Stomach (tissue), 19 donors: ENCODE measurements at places on chromosomes 1 and 21. TPM values are rescaled to one million over a fixed set of nuclear protein-coding genes. Genes with fewer than 3 reads are reported as not detected.

DNA sequence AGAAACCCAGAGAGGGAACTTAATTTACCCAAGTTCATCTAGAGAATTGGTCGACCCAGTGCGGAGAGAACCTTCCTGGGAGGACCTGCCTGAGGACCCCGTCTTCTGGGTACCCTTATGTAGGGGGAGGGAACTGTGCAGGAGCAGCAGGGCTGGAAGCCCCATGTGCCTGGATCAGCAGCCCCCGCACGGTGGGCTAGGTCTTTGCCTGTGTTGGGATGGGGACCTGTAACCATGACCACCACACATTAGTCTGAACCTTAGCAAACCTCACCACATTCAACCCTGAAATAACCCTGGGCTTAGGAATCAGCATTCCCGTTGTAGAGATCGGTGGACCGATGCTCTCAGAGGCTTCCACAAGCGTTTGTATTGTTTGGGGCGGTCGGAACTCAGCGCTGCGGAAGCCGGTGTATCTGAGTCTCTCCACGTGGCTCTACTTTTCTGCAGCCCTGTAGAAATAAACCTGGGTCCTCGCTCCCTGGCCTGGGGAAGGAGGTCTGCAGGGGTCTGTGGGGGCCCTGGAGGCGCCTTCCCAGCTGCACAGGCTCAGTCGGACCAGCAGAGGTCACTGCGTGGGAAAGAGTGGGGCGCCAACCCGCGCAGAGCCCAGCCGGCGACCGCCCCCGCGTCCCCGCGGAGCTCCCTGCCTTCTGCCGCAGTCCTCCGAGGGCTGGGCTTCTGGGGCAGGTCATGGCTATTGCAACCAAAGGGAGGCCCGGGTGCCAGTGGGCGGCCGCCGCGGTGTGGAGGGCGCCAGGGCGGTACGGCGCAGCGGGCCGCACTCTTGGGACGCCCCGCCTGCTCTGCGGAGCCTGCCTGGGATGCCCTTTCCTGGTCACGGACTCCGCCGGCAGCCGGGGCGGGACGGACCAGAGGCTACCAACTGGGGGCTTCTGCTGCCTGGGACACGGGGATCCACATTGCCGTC, 36.2 kb upstream of the KCNA10 start:
- DNase-seq: peak; percentile 53
- H3K4me1 ChIP-seq: peaks cover 13% of the 10 kb centered on the region
- H3K27ac ChIP-seq: no peak overlapping the region

GRCh38 chr1:5343256-5344020, 648.8 kb downstream of the NPHP4 start:
- H3K4me3 ChIP-seq: no peak overlapping the region
- no peak overlapping the region for H3K27ac ChIP-seq
- H3K36me3 ChIP-seq: no peaks in the 10 kb centered on the region

LCA5L gene
- 1.8 TPM for total RNA-seq

- peaks cover 10% of the 10 kb centered on the region for H3K4me1 ChIP-seq
- no peak overlapping the region for H3K4me3 ChIP-seq
- no peaks in the 10 kb centered on the region for H3K27me3 ChIP-seq
- no peak overlapping the region for H3K27ac ChIP-seq
Observed at GRCh38 chr1:15902882-15903281, 55.4 kb downstream of the SPEN start.

- H3K4me1 ChIP-seq: no peaks in the 10 kb centered on the region
- no peaks in the 10 kb centered on the region for H3K36me3 ChIP-seq
- DNase-seq: no peak
- H3K27ac ChIP-seq: no peak overlapping the region
- no peak overlapping the region for H3K4me3 ChIP-seq
- no peaks in the 10 kb centered on the region for H3K27me3 ChIP-seq
Observed at GRCh38 chr1:101051688-101052638, 26.4 kb upstream of the DPH5 start.

DNA sequence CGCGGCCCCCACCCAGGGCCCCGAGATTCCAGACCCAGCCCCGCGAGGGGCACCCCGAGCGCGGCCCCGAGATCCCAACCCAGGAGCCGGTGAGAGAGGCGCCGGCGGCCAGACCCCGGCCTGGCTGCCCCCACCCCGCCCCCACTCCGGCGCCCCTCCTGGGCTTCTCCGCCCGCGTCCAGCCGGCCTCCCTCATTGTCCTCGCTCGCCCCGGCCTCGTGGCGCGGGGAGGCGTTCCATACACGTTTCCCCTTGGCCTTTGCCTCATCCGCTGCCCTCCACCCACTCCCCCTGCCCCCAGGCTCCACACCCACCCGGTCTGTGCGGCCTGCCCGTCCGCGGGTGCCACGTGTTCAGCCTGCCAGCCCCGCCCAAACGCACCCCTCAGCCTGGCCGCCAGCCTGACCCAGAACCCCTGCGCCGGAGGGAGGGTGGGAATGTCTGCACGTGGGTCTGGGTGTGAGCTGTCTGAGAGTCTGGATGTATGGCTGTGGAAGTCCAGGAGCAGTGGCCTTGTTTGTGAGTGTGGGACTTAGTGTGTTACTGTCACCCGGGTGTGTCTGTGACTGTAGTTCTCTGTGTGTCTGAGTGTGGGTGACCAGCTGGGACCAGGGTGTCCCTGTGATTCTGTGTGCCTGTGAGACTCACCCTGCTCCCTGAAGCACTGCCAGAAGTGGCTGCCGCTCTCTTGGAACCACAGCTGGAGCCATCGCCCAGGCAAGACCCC, 681 bp downstream of the B4GALT2 start:
- H3K36me3 ChIP-seq: peaks cover 40% of the 10 kb centered on the region
- DNase-seq: peak; percentile 86
- H3K4me1 ChIP-seq: peaks cover 61% of the 10 kb centered on the region
- peak overlapping the region; percentile 93 for H3K4me3 ChIP-seq

- peak overlapping the region; percentile 66 for H3K27ac ChIP-seq
- H3K4me1 ChIP-seq: peaks cover 14% of the 10 kb centered on the region
- H3K4me3 ChIP-seq: no peak overlapping the region
- peak; percentile 75 for DNase-seq
Observed at GRCh38 chr21:43196826-43197225, 28.0 kb downstream of the CRYAA start.

DNA sequence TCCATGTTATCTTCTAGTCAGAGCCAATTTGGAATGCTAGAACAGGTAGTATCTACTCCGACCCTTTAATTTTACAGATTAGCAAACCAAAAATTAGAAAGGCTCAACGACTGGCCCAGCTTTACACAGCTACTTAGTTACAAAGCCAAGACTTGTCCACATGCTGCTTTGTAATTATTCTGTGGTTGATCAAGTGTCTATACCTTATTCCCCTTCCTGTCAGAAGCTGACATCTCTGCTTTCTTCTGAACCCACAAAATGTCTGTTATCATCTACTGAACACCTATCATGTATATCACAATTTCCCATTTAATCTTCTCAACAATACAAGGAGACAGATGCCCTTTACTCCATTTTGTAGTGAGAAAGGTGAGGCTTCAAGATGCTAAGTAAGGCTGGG, 15.6 kb downstream of the TGFBR3 start:
- H3K27ac ChIP-seq: no peak overlapping the region
- no peak for DNase-seq
- peaks cover 31% of the 10 kb centered on the region for H3K4me1 ChIP-seq
- no peaks in the 10 kb centered on the region for H3K36me3 ChIP-seq

TRABD2B gene
- 1.3 TPM for total RNA-seq

DNA sequence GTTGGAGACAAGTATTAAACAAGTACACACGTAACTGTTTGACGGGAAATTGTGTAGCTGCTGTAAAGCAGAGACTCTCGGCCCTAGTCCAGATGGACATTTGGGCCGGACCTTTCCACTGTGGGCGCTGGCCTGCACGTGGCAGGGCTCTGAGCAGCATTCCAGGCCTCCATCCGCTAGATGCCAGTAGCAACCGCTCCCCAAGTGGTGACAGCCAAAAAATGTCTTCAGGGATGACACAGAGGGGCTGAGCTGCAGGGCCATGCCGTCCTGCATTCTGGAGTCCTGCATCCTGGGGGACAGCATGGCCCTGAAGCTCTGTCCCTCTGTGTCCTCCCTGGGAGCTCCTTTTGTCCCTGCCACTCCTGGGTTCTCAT, 24.8 kb downstream of the A3GALT2 start:
- H3K27ac ChIP-seq: no peak overlapping the region
- no peaks in the 10 kb centered on the region for H3K27me3 ChIP-seq
- H3K4me3 ChIP-seq: no peak overlapping the region
- H3K36me3 ChIP-seq: peaks cover 67% of the 10 kb centered on the region

NRDC gene
- total RNA-seq: 93.0 TPM

- H3K36me3 ChIP-seq: peaks cover 64% of the 10 kb centered on the region
- H3K27me3 ChIP-seq: no peaks in the 10 kb centered on the region
- no peak for DNase-seq
Observed at GRCh38 chr1:88800382-88801051, 90.8 kb downstream of the GTF2B start.

DNA sequence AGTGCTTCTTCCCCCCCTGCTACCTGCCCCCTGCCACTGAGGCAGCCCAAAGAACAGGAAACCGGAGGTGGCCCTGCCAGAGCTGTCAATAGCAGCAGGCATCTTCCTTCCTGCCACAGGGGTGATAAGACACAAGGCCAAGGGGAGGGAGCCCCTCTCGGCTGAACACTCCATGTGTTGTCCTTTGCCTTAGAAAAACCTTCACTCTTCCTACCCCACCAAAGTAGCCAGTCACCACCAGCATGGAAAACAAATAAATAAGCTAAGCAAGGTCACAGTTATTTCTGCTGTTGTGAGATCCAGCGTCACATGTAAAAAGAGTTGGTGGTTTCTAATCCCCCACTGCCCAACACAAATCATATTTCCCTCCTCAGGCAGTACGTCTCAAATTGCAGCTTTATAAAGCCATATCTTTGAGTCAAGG, 104.8 kb upstream of the DPT start:
- no peak for DNase-seq
- H3K27ac ChIP-seq: peak overlapping the region; percentile 57
- peaks cover 32% of the 10 kb centered on the region for H3K4me1 ChIP-seq
- no peak overlapping the region for H3K4me3 ChIP-seq
- H3K36me3 ChIP-seq: no peaks in the 10 kb centered on the region

GRCh38 chr1:198064181-198064580, 92.6 kb upstream of the NEK7 start:
- H3K4me3 ChIP-seq: no peak overlapping the region
- no peak for DNase-seq
- H3K4me1 ChIP-seq: no peaks in the 10 kb centered on the region
- H3K27ac ChIP-seq: no peak overlapping the region

KRTAP10-10 gene
- total RNA-seq: not detected

GRCh38 chr1:206892351-206892984, 4.8 kb upstream of the IL24 start:
- H3K4me1 ChIP-seq: peaks cover 14% of the 10 kb centered on the region
- no peak for DNase-seq
- no peak overlapping the region for H3K4me3 ChIP-seq
- no peaks in the 10 kb centered on the region for H3K36me3 ChIP-seq
- no peak overlapping the region for H3K27ac ChIP-seq

OPTC gene
- not detected for total RNA-seq

GRCh38 chr21:37452227-37452626, 85.7 kb downstream of the DYRK1A start:
- DNase-seq: peak; percentile 74
- no peak overlapping the region for H3K4me3 ChIP-seq
- no peaks in the 10 kb centered on the region for H3K27me3 ChIP-seq

GRCh38 chr1:37561133-37562132, 4.7 kb downstream of the DNALI1 start:
- peaks cover 69% of the 10 kb centered on the region for H3K36me3 ChIP-seq
- H3K27me3 ChIP-seq: no peaks in the 10 kb centered on the region
- H3K27ac ChIP-seq: no peak overlapping the region

GPR3 gene
- total RNA-seq: not detected

DNA sequence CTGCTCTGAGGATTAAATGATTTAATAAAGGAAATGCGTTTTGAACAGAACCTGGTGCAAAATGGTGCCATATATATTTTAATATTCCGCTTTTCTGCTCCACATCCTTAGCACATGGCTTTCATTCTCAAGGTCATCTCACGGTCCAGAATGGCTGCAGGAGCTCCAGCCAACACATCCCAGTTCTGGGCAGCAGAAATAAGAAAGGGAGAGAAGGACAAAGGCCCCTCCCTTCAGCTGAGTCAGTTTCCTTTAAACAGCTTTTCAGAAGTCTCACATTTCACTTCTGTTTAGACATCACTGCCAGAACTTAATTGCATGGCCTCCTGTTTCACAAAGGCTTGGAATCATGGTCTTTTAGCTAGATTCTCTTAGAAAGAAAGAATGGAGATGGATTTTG, 75.2 kb upstream of the LRRN2 start:
- H3K4me1 ChIP-seq: peaks cover 9% of the 10 kb centered on the region
- H3K4me3 ChIP-seq: no peak overlapping the region
- no peak overlapping the region for H3K27ac ChIP-seq
- no peaks in the 10 kb centered on the region for H3K27me3 ChIP-seq

OLIG2 gene
- total RNA-seq: not detected

- peaks cover 22% of the 10 kb centered on the region for H3K4me1 ChIP-seq
- H3K4me3 ChIP-seq: no peak overlapping the region
- H3K27ac ChIP-seq: no peak overlapping the region
- DNase-seq: peak; percentile 40
- no peaks in the 10 kb centered on the region for H3K36me3 ChIP-seq
- H3K27me3 ChIP-seq: no peaks in the 10 kb centered on the region
Observed at GRCh38 chr1:118118469-118118868, 66.6 kb downstream of the SPAG17 start.

BATF3 gene
- total RNA-seq: not detected

GRCh38 chr1:207840380-207840779, 70.5 kb downstream of the CD34 start:
- H3K27me3 ChIP-seq: no peaks in the 10 kb centered on the region
- H3K4me1 ChIP-seq: peaks cover 44% of the 10 kb centered on the region
- no peak overlapping the region for H3K4me3 ChIP-seq
- no peak overlapping the region for H3K27ac ChIP-seq
- H3K36me3 ChIP-seq: peaks cover 30% of the 10 kb centered on the region

KIAA1614 gene
- total RNA-seq: 2.2 TPM

GRCh38 chr1:186740324-186740723, 60.1 kb upstream of the PTGS2 start:
- no peak overlapping the region for H3K27ac ChIP-seq
- H3K27me3 ChIP-seq: no peaks in the 10 kb centered on the region
- H3K36me3 ChIP-seq: no peaks in the 10 kb centered on the region
- H3K4me3 ChIP-seq: no peak overlapping the region

DNA sequence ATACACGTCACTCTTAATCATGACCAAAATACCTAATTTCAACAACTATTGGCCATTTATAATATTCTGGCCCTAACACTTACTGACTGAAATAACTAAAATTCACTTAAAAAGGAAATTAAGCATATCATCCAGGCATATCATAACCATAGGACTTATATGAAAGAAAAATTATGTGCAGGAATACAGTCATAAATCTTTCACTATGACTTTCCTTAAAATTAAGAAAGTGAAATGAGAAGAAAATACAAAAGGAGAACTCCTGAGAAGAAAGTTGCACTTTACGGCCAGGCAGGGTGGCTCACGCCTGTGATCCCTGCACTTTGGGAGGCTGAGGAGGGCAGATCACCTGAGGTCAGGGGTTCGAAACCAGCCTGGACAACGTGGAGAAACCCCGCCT, 9.4 kb downstream of the ZZZ3 start:
- H3K27ac ChIP-seq: no peak overlapping the region
- H3K4me1 ChIP-seq: peaks cover 87% of the 10 kb centered on the region
- no peaks in the 10 kb centered on the region for H3K36me3 ChIP-seq
- no peak overlapping the region for H3K4me3 ChIP-seq
- H3K27me3 ChIP-seq: no peaks in the 10 kb centered on the region
